ENCODE measurements at places on chromosomes 6 and 20.

GRCh38 chr20:25035921-25036320, 22.0 kb downstream of the ACSS1 start:
- peak; percentile 72 for DNase-seq

- no peak for DNase-seq
These were observed 182.3 kb downstream of the MTFR2 start for GRCh38 chr6:136067731-136068341.

- DNase-seq = no peak
These were observed 84.2 kb downstream of the MRPL14 start for GRCh38 chr6:44042989-44043478.

DNA sequence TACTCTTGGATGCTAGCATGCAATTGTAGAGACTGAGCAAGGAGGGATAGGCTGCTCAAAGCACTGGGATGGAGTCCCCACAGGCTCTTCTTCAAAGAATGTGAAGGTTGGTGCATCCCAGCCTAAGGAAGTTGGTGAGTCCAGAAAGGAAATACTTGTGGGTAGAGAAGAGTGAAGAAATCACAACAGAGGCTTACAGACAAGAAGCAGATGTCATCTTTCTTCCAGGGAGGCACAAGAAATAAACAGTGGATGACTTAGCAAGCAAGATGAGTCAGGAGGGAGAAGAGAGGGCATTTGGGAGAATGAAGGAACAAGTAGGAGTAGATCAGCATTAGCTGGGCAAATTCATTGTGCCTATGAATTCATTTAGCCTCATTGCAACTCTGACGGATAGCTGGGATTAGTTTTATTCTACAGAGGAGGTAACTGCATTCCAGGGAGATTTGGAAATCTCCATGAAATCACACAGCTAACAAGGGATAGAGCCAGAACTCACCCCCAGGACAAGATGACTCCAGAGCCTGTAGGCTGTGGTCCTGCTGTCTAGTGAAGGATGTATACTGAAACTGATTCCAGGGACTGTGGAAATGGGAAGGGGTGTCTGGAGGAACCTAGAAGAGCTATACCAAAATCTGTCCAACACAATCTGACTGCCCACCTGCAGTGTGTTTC, 125.8 kb upstream of the SPTLC3 start:
- no peak for DNase-seq
